ENCODE measurements at places on chromosomes 12 and 14.

- DNase-seq = no peak
These were observed 63.6 kb downstream of the HELB start for GRCh38 chr12:66365718-66366490.

DNA sequence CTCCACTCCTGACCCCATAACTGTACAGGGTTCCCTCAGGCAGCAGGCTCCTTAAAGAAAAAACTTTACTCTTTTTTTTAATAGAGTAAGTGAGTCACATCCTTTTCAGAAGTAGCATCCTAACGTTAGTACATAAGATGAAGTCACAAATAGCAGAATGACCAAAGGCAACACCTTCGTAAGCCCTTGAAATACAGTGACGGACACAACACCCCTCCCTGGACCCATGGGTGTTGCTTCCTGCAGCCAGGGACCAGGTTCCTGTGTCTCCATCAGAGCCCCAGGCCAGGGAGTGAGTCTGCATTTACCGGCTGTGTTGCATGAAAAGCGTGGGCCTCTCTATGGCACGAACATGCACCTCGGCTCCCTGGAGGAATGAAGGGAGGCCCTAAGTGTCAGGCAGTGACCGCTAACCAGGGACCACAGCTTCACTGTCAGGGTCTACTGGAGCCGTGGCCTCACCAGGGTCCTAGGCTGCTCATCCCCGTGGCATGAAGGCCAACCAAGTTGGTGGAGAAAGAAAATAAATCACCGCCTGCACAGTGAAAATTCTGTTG lies 340.0 kb upstream of the SFSWAP start:
- no peak for DNase-seq

- DNase-seq = no peak
These were observed 21.4 kb upstream of the CLEC4D start for GRCh38 chr12:8491646-8492530.

DNA sequence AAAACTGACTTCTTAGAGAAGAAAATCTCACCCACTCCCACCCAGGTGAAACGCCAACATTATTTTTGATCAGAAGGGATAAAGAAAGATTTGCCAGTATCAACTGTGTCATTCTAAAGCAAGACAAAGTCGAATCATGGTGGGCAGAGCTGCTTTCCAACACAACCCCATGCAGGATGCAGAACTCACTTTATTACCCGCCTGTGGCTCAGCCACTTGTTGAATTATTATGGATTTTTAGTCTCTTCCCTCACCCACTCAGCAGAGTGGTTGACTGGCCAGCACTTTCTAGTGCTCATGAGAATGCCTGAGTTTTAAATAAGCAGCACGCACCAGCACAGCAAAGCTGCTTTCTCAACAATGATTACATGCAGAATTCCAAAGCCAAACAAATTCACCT lies 32.1 kb downstream of the CRACR2A start:
- DNase-seq = no peak

GRCh38 chr12:29960122-29960521 lies 176.4 kb upstream of the TMTC1 start:
- no peak for DNase-seq

- DNase-seq = no peak
These were observed 13.1 kb downstream of the TEDC1 start for GRCh38 chr14:105503935-105504692.

DNA sequence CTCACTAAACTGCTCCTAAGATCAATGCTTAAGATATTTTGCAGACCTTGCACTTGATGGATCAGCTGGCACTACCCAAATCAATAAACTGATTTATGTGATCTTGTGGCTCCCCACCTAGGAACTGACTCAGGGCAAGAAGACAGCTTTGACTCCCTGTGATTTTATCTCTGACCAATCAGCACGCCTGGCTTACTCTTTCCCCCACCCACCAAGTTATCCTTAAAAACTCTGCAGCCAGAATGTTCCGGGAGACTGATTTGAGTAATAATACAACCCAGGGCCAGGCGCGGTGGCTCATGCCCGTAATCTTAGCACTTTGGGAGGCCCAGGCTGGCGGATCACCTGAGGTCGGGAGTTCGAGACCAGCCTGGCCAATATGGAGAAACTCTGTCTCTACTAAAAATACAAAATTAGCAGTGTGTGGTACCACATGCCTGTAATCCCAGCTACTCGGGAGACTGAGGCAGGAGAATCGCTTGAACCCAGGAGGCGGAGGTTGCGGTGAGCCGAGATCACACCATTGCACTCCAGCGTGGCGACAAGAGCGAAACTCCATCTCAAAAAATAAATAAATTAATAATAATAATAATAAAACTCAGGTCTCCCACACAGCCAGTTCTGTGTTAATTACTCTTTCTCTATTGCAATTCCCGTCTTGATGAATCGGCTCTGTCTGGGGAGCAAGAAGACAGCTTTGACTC lies 12.0 kb downstream of the MORN3 start:
- DNase-seq = no peak

- no peak for DNase-seq
These were observed 353.7 kb upstream of the DIO2 start for GRCh38 chr14:80565001-80565400.

GRCh38 chr14:68370057-68370360 lies 422.9 kb downstream of the ZFP36L1 start:
- no peak for DNase-seq

DNA sequence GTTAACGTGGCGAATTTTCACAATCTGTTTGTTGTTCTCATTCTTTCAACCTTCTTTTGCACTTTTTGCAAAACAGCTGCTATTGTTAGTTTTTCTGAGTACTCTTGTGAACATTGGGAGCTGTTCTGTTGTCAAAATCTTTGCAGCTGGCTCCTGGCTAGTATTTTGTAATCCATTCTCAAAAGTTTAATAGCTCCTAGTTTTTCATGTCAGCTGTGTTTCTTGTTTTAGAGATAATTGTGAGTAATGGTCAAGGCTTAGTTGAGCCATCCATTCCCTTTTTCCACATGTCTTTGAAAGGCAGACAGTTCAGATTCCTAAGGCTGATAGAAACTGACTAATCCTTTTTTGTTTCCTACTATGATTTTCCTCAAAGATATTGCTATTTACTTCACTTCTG lies 39.1 kb upstream of the CRADD start:
- no peak for DNase-seq

DNA sequence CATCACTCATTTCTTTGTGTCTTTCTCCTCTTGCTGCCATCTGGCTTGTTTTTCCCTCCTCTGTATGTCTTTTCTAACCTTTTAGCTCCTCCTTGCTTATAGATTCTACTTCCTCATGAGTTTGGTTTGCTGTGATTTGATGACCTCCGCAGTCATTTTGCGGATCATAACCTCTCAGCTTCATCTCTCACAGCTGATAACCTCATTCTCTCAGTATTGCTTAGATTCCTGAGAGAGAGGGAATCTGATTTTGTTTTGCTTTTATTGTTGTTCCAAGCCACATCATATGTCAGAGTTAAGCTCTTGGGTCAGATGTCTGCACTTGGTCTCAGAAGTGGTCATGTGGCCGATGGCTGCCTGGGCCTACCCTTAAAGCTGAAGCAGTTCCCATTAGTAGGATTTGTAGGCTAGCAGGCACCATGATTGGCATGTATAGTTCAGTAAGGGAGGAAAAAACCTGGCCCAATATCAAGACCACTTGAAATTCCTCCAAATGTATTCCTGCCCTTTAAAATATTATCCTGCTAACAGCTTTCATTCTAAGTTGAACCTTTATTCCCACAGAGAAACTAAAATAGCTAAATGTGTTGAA lies 13.5 kb downstream of the ZNF664 start:
- no peak for DNase-seq

GRCh38 chr12:80710727-80711449 lies 3.5 kb downstream of the MYF6 start:
- DNase-seq = no peak

DNA sequence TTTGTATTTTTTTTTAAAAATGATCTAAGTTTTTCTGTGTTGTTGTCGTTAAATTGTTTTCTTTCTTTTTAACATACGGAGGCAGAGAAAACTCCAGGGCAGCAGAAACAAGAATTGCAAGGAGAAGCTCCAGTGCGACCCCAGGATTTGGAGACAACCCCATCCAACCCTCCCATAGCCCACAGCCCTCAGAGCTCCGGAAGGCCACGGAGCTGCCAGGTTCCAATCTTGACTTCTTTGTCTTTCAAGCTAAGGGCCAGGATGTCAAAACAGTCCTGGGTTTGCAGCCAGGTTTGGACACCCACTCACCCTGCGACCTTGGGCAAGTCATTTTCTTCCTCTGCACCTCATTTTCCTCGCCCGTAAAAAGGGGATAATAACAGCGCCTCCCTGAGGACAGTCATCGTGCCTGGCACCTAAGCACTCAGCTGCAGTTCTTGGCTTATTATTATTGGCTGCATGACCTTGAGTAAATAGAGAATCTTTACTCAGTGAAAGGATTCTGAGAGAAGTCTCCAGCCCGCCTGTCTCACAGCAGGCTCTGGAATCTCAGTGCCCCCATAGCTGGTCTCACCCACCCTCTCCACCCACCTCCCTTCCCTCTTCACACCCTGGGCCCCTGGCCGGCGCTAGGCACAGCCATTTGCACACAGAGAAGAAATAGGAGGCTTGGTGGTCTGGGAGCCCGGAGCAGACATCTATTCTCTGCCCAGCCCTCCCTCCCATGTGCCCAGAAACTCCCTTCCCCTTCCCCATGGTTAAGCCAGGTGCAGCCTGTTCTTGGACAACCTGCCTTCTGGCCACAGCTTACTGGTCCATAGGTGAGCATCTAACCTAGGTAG lies 79.4 kb upstream of the BCL11B start:
- no peak for DNase-seq

DNA sequence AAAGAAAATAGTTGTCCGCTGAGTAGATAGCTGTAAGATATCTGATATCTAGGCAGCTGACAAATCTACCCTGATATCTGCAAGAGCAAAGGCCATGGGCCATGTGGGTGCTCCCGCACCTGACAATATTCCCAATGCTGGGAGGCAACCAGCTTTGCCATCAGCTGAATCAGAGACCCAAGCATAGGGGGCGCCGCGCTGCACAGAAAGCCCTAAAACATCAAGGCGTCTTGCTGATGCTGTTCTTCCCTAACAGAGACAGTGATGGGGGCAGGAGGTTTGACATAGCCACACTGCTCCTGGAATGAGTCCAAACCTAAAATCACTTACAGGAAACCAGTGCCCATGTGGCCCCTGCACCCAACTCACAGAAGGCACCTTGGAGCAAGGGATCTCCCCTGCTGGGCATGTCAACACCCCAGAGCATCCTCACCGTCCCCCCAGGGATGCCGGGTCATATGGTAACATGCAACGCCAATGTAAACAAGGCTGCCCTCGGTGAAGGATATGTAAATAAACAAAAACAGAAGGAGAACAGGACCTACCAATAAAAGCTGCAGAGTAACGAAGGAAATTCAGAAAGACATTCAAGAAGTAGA lies 199.5 kb downstream of the TMEM132D start:
- DNase-seq = no peak

DNA sequence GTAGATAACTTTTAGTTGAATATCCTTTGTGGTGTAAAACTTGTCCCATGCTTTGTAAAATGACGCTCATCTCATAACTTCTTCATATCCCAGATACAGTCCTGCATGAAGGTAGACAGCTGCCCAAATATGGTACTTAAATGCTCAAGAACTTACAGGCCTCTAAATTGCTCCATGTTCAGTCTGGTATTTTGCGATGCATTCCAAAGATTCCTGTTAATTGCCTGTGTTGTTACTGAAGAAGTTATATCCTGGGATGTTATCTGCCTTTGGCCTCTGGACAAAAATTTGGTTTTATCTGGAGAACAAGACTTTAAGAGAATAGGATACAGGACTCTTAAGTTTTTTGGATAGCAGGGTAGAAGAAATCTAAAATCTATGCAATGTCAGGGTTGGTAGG lies 473.0 kb downstream of the PCNX1 start:
- DNase-seq = no peak

DNA sequence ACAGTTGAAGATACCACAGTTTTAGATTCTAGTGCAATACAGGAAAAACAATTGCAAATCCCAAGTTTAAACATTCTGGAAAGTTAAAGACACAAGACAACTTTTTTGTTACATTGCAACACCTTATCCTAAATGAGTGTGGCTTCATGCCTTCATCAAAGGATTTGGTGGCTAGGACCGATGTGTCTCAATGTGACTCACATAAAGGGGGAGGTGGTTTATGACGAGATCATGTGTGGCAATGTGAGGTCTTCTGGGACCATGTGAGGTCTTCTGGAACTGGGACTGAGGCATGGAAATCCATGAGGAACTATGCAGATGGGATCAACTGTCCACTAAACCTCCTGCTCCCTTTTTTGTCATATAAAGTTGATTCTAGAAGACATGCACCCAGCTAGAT lies 166.2 kb downstream of the PAX9 start:
- DNase-seq = no peak

DNA sequence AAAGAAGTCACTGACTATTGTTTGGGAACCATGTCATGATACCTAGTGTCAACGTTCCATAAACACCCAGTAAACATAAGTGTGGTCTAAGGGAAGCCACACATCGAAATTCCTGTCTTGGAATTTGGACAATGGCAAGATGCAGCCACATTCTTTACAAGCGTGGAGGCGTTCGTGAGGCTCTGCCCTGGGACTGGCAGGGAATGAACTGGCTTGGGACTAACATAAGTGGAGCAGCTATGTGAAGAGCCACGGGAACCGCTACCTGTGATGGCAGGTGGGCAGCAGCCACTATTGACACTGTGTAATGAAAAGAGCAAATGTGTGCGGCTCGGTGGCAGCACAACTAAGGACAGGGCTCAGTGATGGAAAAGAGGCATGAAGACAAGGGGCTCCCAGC lies 10.0 kb upstream of the NRIP2 start:
- no peak for DNase-seq

DNA sequence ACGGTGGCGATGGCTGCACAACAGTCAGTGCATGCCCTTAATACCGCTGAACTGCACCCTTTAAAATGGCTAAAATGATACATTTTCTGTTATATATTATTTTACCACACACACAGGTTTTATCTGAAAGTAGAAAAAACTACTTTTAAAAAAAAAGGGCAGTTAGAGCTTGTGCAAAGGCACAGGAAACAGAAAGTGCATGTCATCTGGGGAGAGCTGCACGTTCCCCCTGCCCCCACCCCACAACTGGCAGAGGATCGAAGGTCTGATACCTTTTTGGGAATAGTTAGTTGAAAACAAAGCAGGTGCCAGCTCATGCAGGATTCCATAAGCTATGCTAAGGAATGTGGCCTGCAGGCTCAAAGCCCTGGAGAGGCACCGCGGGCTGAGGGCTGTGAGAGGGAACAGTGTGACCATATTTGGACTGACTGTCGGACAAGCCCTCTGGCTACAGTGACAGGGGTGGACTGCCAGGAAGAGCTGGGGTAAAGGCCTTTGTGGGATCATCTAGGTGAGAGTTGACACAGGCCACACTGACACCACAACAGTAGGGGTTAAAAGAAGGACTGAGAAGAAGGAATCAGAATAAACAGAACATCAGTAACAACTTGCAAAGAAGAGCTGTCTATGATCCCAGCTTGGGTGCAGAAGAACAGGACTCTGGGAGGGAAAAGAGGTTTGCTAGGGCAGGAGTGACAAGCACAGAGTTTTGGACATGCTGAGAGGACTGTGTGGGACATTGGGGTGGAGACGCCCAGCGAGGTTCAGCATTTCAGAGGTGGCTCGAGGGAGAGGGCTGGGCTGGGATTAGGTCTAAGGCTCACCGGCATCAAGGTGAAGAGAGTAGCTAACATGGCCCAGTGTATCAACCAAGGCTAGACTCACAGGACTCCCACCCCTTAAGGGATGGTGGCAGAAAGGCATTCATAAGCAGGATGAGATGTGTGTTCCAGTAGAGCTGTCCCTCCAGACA lies 54.6 kb downstream of the ACTN1 start:
- DNase-seq = no peak

GRCh38 chr14:75449696-75450095 lies 21.9 kb downstream of the JDP2 start:
- no peak for DNase-seq

GRCh38 chr14:72291908-72292688 lies 359.9 kb downstream of the RGS6 start:
- DNase-seq = no peak

- DNase-seq = no peak
These were observed 1108.9 kb downstream of the BCL11B start for GRCh38 chr14:98162856-98163805.

Data from vagina (tissue), 2 donors.